Activated T-cell treated with anti-CD3 and anti-CD28 coated beads, Interleukin-2, amount 50 U/mL, for 72 hours (primary cell): ENCODE measurements at places on chromosomes 13 and 19. TPM values are rescaled to one million over a fixed set of nuclear protein-coding genes. Genes with fewer than 3 reads are reported as not detected.

TNFSF13B gene
- 2.7 TPM for total RNA-seq

PDCD2L gene
- 23.2 TPM for total RNA-seq

GPR12 gene
- not detected for total RNA-seq

PROSER3 gene
- 38.9 TPM for total RNA-seq

ZNF443 gene
- 4.3 TPM for total RNA-seq

DNA sequence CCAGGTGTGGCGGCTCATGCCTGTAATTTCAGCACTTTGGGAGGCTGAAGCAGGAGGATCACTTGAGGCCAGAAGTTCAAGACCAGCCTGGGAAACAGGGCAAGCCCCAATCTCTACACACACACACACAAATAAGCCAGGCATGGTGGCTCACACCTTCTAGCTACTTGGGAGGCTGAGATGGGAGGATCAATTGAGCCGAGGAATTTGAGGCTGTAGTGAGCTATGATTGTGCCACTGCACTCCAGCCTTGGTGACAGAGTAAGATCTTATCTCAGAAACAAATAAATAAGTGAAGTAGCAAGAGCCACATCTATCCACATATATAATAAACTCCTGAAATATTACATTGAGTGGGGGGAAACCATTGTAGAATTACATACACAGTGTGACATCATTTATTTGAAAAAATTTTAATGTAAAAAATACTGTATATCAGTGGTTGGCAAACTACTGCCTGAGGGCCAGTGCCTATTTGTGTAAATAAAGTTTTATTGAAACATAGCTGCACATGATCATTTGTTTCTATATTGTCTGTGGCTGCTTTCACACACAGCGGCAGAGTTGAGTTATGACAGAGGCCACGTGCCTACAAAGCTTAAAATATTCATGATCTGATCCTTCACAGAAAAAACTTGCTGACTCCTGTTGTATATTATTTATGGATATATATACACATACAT, 54.7 kb upstream of the ARHGEF7 start:
- H3K36me3 ChIP-seq, result no peaks in the 10 kb centered on the region
- no peak for DNase-seq
- peaks cover 66% of the 10 kb centered on the region for H3K27me3 ChIP-seq
- H3K4me3 ChIP-seq, result no peak overlapping the region
- H3K27ac ChIP-seq, result no peak overlapping the region
- H3K4me1 ChIP-seq, result no peaks in the 10 kb centered on the region

GRCh38 chr19:16955161-16955560, 66.4 kb downstream of the F2RL3 start:
- no peak overlapping the region for H3K4me3 ChIP-seq
- DNase-seq, result no peak
- no peaks in the 10 kb centered on the region for H3K4me1 ChIP-seq
- no peak overlapping the region for H3K27ac ChIP-seq
- H3K36me3 ChIP-seq, result peaks cover 2% of the 10 kb centered on the region

GRCh38 chr19:18108897-18109296, 11.3 kb downstream of the MAST3 start:
- DNase-seq, result no peak
- H3K4me1 ChIP-seq, result peaks cover 26% of the 10 kb centered on the region
- H3K27me3 ChIP-seq, result no peaks in the 10 kb centered on the region
- peak overlapping the region; percentile 62 for H3K4me3 ChIP-seq
